A549 treated with Hydrocortisone at 1 μM for 4 hours (cell line): ENCODE measurements at places on chromosomes 7 and 10. TPM values are rescaled to one million over a fixed set of nuclear protein-coding genes. Genes with fewer than 3 reads are reported as not detected.

The EBF3 gene
- 0.10 to 0.17 TPM (median 0.13 TPM) in 5 replicates for total RNA-seq

The ABCB4 gene
- not detected in 5 replicates for total RNA-seq

The RAMP3 gene
- not detected in 5 replicates for total RNA-seq

The TFPI2 gene
- total RNA-seq = 215 to 326 TPM (median 237 TPM) in 5 replicates

The GPR141 gene
- total RNA-seq = not detected in 5 replicates

The SPDYE5 gene
- total RNA-seq = not detected in 5 replicates

The ANKRD61 gene
- 0.53 to 0.84 TPM (median 0.72 TPM) in 5 replicates for total RNA-seq
